ENCODE measurements at places on chromosomes 5 and 9.

DNA sequence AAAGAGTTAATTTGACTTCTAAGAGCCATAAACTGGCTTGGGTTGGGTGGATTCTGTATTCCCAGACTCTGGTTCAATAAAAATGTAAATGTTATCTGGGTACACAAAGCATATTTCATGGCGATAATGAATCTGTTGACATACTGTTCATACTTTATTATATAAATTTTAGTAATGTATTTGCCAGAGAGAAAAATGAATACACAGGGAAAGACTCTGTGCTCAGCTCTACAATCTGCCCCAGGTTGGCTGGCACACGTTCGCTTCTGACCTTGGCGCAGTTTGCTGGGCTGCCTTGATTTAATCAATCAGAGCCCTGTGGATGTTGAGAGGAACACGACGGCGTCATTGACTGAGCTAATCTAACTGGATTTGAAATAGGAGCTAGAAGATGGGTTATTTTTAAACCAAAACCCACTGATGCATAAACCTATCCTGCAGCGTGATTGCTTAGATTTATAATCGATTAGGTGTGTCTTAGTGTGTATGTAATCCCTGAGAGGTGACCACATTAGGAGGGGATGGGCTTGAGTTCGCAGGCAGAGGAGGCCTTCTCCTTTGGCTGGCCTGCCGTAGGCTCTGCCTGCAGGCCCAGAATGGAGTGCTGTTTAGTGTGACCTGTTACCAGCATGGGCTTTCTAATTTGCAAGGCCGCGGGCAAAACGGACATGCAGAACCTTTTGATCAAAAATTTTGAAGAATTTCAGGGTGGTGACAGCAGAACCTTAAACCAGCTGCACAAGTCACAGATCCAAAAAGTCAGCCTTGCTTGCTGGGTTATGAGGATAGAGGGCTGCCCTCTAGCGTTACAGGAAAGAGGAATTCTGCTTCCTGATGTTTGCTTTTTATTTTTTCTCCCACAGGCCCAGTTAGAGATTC lies 3.9 kb upstream of the ADCY2 start:
- peak; percentile 40 for DNase-seq

DNA sequence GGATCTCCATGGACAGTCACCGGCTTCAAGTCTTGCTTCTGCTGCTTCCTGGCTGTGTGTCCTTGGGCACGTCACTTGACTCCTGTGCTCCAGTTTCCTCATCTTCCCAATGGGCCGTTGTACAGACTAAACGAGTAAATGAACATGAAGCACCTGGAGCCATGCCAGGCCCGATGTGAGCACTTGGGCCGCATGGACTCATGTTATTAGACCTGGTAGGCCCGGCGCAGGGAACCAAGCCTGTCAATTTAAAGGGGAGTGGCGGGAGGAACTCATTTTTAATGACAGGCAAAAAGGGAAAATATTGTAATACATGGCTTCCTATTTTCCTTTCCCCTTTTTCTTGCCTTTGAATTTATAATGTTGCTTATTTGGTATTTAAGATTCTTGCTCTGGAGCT lies 47.5 kb downstream of the TENT4A start:
- no peak for DNase-seq

DNA sequence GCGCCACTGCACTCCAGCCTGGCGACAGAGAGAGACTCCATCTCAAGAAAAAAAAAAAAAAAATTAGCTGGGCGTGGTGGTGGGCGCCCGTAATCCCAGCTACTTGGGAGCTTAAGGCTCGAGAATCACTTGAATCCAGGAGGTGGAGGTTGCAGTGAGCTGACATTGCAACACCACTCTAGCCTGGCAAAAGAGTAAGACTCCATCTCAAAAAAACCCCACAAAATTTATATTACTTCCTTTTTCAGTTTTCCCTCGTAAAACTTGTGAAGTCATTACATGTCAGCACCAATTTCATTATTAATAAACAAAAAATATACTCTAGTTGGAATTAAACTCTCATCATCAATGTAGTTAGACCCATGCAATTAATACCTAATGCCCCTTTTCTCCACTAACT lies 43.9 kb downstream of the SHLD3 start:
- DNase-seq, result no peak

- no peak for DNase-seq
Measured at GRCh38 chr9:126668058-126668457, 54.3 kb downstream of the LMX1B start.

- no peak for DNase-seq
Measured at GRCh38 chr9:2597483-2597882, 24.1 kb upstream of the VLDLR start.

DNA sequence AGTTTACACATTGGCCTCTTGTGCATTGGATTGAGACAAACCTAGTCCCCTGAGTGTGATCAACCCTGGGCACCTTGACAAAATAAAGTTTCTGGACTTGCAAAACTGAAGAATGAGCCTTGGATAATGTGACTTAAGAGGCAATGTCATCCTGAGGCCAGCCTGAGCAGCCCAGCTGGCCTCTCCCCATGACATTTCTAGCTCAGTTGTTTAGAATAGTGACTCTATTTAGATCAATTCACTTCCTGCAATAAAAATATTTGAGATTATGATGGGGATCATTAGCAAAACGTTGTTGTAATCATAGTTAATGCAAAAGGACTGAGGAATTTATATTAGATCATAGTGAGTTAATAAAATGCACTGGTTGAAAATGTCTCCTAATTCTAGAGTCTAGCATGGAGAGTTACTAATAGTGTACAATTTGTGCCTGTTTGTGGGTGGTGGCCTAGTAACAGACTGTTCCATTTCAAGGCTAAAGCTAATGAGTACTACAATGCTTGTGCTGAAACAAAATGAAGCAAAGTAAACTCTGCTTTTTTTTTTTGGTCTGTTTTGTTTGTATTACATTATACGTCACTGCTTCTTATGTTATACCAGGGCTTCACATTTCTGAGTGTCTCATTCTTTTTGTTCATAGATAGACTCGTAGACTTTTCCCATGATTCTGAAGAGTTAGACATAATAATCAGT lies 10.9 kb upstream of the RHOBTB3 start:
- DNase-seq, result no peak

DNA sequence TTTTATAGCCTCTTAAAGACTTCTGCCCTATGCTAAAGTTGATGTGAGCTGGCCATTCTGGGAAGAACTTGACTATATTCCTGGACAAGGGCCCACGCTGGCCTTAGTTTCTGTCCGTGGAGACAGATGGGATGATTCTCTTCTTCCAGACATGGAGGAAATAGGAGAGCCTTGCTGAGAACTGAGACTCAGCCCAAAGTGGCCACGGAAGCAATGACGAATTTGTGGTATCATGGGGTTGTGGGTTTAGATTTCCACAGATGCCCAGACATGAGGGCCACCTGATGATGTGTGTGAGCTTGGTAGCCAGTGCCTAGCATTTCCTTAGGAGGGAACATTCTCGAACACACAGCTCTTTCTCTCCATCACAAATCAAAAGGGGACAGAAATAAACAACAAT lies 309.1 kb downstream of the NSG2 start:
- no peak for DNase-seq

- no peak for DNase-seq
Measured at GRCh38 chr9:96436063-96436455, 13.9 kb upstream of the HABP4 start.

DNA sequence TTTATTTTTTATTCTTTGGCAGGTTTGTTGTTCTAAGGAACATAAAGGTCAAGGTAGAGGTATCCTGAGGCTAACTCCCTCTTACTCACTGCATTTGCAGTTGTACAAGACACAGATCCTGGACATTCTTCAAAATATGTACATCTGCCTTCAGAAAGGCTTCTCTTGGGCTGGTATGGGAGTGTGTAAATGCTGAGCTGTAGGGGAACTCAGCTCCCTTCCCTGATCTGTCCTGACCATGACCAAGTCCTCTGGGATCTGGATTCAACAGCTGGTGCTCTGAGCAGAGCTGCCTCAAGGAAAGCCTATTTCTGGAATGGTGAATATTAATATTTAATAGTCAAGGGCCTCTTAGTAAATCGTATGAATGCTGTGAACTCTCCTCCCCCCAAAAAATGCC lies 117.4 kb downstream of the PRKACG start:
- DNase-seq, result no peak

DNA sequence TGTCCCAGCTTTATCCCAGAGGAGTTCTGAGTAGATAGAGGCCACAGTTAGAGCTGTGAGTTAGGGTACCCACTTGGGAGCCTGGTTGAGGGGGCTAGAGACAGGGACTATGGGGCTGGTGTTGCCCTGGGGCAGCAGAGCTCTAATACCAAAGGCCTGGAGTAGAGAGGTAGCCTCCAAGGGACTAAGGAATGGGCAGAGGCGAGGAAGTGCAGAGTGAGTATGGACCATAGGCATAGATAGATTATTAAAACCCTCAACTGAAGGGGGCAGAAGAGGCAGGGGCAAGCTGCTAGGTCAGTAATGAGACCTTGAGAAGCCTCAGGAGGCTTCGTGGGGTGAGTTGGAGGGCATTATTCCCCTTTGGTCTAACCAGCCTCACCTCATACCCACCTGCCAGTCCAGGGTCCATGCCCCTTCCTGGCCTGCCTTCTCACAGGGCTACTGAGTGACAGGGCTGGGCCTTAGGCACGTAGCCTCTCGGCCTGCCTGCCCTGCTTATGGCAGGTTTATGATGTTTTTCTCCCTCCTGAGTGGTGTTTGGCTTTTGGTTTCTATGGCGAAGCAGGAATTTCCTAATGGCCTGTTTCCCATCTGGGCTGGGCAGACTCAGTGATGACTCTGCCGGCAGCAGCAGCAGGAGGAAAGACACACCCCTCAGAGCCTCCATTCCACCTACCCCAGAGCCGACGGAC lies 8.0 kb downstream of the PDLIM4 start:
- DNase-seq, result no peak

DNA sequence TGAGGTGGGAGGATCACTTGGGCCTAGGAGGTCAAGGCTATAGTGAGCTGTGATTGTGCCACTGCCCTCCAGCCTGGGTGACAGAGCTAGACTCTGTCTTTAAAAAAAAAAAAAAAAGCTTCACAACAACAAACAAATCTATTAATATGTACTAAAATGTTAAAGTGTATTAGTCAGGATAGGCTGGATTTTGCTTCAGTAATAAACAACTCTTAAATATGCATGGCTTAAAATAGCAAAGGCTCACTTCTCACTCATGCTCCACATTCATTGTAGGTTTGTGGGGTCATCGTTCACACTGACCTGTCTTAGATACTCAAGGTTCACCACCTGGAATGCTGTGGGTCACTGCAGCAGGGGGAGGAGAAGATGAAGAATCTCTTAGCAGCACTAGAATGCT lies 33.8 kb upstream of the COL15A1 start:
- DNase-seq, result no peak

- no peak for DNase-seq
Measured at GRCh38 chr5:140011297-140011802, 31.7 kb downstream of the NRG2 start.

DNA sequence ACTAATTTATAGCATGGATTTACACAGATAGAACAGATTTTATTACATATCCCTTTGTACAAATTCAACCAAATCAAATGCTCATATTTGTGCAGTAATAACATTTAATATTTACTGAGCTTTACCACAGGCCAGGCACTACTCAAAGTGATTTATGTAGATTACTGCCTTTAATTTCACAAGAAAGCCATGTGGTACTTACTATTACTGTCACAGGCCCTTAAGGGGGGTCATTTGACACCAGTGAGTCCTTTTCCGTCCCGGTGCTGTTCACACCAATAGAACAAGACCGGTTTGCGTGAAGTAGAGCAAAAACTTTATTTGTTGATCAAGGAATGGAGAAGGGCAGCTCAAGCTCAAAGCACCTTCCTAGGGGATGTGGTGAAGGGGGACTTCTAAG lies 308.5 kb upstream of the KCNN2 start:
- DNase-seq, result no peak

- no peak for DNase-seq
Measured at GRCh38 chr5:109819878-109820277, 130.2 kb downstream of the MAN2A1 start.

DNA sequence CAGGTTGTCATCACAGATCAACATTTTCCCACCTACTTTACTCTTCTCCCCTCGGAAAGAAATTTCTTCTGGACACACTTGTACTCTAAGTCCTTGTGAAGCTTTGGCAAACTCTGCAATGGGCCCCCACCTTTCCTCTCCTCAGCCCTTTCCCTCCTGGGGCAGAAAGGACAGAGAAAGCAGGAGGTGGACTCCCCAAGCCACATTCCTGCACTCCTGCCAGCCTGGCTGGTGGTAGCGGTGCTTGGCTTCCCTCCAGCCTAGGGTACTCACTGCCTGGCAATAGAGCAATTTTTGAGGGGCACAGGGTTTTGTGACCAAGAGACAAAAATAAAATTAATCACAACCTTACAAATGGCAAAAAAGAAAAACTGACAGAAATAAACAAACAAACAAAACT lies 451.4 kb downstream of the ZSWIM6 start:
- DNase-seq, result no peak

DNA sequence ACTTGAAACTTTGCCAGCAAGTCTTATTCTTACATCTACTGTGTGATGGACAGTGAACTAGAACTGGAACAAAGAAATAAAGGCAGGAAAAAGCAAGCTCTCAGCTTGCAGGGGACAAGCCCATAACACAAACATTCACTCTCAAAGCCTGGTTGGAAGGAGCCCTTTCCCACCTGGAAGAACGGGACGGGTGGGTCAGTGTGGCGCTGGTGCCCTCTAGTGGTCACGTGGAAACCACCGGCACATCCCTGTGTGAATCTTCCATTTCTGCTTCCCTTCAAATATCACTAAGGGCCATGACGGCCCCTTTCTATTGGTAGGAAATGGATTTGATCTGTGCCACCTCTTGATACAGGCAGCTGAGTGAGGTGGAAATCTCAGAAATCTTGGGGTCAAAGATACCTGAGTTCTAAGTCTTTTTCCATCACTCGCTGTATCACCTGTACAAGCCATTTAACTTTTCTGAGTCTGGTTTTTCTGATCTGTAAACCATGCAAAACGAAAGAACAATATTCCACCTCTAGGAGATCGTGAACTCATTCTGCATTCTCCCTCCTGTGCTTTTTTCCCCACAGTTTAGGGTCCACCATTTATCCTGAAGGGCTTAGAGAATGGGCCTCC lies 211.6 kb downstream of the MSX2 start:
- peak; percentile 74 for DNase-seq

GRCh38 chr5:163467682-163468081 lies 7.2 kb downstream of the HMMR start:
- no peak for DNase-seq

- DNase-seq, result peak; percentile 78
Measured at GRCh38 chr5:73454379-73455036, 5.9 kb upstream of the FOXD1 start.

DNA sequence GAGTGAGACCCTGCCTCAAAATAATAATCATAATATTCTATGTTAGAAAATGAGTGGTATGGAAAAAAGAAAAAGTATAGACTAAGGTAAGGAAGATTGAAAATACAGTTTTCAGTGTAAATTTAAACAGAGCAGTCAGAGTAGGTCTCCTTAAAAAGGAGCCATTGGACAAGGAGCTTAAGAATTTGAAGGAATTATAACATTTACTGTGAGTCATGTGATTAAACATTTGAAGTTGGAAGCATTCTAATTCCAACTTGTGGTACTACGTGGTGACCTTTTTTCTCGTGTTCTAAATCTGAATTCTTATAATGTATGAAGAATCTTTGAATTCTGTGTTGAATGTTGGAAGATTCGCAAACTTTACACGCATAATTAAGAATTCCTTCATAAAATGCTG lies 39.3 kb upstream of the TMEM171 start:
- no peak for DNase-seq

GRCh38 chr9:38689678-38690077 lies 30.3 kb downstream of the FAM240B start:
- DNase-seq, result no peak

Measured in activated CD4-positive, alpha-beta T cell treated with anti-CD3 and anti-CD28 coated beads, Interleukin-2, amount 10 ng/mL, durations not matched to agents 24 days and 14 days (primary cell).